ENCODE measurements at places on chromosomes 2 and 18.

GRCh38 chr2:127063701-127064590 lies 43.0 kb downstream of the BIN1 start:
- DNase-seq = no peak

DNA sequence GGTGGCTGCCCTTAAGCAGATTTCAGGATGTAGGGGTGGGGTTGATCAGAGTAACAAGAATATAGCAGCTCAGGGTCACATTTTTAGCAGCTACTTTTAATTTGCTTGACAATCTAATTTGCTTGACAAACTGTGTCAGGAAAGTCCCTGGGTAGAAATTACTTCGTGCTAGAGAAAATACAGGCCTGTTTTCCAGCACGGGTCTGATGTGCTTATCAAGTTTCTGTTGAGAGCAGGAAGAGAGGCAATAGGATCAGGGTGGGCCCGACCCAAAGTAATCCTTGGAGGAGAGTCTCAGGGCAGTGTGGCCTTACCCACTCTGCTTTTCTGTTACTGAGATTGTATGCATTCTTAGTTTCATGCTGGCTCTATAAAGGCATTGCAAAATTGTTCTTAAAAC lies 221.5 kb downstream of the TSN start:
- DNase-seq = no peak

DNA sequence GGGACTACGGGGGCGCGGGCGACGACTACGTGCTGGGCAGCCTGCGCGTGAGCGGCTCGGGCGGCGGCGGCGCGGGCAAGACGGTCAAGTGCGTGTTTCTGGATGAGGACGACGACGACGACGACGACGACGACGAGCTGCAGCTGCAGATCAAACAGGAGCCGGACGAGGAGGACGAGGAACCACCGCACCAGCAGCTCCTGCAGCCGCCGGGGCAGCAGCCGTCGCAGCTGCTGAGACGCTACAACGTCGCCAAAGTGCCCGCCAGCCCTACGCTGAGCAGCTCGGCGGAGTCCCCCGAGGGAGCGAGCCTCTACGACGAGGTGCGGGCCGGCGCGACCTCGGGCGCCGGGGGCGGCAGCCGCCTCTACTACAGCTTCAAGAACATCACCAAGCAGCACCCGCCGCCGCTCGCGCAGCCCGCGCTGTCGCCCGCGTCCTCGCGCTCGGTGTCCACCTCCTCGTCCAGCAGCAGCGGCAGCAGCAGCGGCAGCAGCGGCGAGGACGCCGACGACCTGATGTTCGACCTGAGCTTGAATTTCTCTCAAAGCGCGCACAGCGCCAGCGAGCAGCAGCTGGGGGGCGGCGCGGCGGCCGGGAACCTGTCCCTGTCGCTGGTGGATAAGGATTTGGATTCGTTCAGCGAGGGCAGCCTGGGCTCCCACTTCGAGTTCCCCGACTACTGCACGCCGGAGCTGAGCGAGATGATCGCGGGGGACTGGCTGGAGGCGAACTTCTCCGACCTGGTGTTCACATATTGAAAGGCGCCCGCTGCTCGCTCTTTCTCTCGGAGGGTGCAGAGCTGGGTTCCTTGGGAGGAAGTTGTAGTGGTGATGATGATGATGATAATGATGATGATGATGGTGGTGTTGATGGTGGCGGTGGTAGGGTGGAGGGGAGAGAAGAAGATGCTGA lies 1.4 kb downstream of the SOX11 start:
- DNase-seq = no peak

- DNase-seq = no peak
These were observed 89.6 kb downstream of the GBX2 start for GRCh38 chr2:236078297-236079255.

DNA sequence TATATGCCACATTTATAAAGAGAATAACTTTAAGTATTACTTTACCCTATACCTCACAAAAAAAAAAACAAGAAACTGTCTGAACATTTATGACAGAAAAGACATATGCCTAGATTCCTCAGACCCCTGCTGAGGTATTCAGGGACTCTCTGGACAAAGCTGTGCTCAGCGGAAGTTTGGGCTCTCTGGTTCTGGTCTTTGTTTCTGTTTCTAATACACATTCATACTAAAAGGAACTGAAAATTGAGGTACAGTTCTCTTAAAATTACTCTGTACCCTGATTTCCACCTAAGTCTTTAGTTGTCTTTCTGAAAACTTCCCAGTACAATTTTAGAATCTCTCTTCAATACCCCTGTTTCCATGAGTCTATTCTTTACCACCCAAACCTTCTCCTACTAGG lies 160.3 kb downstream of the IKZF2 start:
- DNase-seq = no peak

- no peak for DNase-seq
These were observed 28.6 kb upstream of the VIT start for GRCh38 chr2:36667931-36668330.

DNA sequence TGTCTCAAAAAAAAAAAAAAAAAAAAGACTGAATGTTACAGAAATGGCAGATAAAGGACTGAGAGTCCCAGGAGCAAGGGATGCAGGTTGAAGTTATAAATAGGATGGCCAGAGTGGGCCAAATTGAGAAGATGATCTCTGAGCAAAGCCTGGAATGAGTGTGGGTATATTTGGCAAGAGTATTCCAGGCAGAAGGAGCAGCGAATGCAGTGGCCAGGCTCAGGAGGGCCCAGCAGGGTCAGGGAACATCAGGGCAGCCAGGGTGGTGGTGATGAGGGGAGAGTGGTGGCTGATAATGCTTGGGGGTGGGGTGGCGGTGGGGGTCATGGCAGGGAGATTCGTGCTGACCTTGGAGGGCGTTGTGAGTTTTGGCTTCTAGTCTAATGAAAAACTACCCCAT lies 141.3 kb upstream of the AGAP1 start:
- DNase-seq = no peak

- DNase-seq = no peak
These were observed 182.2 kb downstream of the ZFP36L2 start for GRCh38 chr2:43044093-43044681.

- DNase-seq = no peak
These were observed 113.6 kb upstream of the SP5 start for GRCh38 chr2:170601489-170601888.

GRCh38 chr2:180012523-180012922 lies 5.4 kb upstream of the CWC22 start:
- DNase-seq = no peak

GRCh38 chr18:13220361-13220991 lies 1.9 kb downstream of the LDLRAD4 start:
- DNase-seq = no peak

- no peak for DNase-seq
These were observed 22.0 kb upstream of the POLR1B start for GRCh38 chr2:112520234-112520783.

- DNase-seq = no peak
These were observed 11.5 kb downstream of the ASAP2 start for GRCh38 chr2:9217838-9218770.

- peak; percentile 34 for DNase-seq
These were observed 22.0 kb downstream of the MARCHF4 start for GRCh38 chr2:216350214-216350791.

- DNase-seq = no peak
These were observed 12.9 kb downstream of the SAG start for GRCh38 chr2:233320470-233320869.

- no peak for DNase-seq
These were observed 11.1 kb upstream of the MYL12A start for GRCh38 chr18:3236470-3236869.

DNA sequence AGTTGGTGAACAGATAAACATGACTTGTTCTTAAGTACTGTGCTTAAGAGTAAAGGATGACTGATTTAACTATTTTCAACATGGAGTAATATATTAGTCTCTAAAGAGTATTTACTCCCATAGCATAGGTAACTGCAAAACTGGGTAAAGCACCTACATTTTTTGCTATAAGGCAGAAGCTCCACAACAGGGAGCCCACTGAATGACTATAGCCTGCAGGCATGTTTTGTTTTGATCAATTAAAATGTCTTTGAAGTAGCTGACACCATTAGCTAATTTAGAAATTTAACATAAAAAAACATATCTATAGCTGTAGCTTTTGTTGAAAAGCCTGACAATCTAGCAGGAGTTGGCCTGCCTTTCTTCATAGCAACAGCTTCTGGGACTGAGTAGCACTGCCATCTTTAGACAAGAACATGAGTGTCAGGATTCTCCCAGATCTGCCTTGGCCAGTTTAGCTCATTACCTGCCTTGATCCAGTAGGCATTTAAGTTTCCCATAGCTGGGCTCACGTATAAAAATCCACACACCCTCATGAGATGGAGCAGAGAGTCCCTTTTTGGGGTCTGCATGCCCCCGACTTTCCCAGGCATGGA lies 1935.1 kb upstream of the PIK3C3 start:
- DNase-seq = no peak

- DNase-seq = no peak
These were observed 23.2 kb upstream of the NPC1 start for GRCh38 chr18:23609390-23610023.

GRCh38 chr2:166239548-166239947 lies 111.7 kb upstream of the SCN1A start:
- DNase-seq = no peak

DNA sequence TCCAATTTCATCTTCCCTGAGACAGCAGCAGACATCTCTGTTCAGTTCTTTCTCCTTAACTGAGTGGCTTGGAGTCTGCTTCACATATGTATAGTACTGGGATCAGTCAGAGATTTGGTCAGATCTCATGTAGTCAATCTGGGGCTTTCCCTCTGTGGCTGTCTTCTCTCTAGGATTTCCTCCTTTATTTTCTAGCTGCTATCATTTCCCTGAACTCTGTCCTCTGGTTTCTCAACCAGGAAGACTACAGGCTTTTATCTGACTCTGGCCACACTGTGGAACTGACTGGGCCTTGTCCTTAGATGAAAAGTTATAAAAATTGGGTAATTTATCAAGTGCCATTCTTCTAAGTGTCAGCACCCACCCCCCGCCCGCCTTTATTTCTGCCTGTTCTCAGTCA lies 121.0 kb downstream of the RAPGEF4 start:
- no peak for DNase-seq

DNA sequence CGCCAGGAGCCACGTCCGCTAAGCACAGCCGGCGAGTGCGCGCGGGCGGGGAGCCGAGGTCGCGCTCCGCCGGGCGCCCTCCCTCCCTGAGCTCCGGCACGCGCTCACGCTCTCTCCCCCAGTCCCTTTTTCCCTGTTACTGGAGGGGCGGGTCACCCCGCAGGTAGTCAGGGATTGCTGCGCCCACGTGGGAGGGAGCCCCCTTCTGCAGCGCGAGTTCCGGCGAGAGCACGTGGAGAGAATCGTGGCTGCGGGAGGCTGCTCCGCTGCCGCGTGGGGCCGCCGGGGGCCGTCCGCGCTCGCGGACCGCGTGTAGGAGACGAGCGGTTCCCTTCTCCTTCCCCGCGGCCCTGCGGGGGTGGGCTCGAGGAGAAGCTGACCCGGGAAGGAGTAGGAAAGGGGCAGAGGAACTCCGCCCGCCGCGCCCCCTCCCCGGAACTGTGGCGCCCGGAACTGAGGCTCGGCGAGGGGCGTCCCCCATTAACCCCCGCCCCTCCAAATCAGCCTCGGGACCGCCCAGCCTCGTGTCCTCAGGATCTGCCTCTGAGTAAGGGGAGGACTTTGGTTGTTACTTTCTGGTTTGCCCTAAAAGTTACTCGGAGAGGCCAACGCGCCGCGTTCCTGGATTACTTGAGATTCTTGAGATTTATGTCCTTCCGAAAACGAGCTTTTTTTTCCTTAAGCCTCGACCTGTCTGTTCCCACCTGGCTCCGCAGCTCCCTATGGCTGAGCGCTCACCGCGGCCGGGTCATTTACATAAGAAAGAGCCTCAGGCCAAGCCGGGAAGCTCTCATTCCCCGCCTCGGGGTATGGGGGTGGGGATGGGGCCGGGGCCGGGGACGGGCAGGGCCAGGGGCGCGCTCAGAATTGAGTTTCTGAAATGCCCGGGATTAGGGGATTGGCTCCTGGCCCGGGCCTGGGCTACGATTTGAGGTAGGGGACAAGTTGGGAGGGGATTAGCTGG lies 1.1 kb downstream of the HK2 start:
- peak; percentile 79 for DNase-seq

GRCh38 chr2:85462322-85462721 lies 43.8 kb downstream of the SH2D6 start:
- no peak for DNase-seq

- no peak for DNase-seq
These were observed 91.9 kb upstream of the KLHL29 start for GRCh38 chr2:23293063-23293462.

- DNase-seq = no peak
These were observed 184.9 kb downstream of the RTP5 start for GRCh38 chr2:242054406-242054805.

DNA sequence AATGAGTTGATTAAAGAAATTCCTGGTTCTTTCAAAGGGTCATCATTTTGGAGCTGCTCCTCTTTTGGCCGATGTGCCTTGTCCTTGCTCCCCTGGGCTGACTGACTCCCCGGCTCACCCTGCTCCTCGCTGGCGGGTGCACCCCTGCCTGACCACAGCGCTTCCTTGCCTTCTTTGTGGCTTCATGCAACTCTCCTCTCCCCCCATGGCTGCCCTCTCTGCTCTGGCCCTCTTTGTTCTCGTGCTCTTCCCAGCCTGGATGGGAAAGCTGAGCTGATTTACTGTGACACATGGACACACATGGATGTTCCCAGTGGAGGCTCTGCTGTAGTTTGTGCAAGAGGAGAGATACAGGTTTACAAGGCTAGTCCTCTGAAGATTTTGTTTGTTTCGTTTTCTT lies 234.6 kb downstream of the HAUS1 start:
- DNase-seq = no peak

GRCh38 chr2:219918254-219918653 lies 290.8 kb downstream of the SLC4A3 start:
- DNase-seq = no peak

- DNase-seq = no peak
These were observed 369.6 kb upstream of the NRXN1 start for GRCh38 chr2:51401546-51401945.

- no peak for DNase-seq
These were observed 40.5 kb upstream of the POLE4 start for GRCh38 chr2:74917702-74918619.

DNA sequence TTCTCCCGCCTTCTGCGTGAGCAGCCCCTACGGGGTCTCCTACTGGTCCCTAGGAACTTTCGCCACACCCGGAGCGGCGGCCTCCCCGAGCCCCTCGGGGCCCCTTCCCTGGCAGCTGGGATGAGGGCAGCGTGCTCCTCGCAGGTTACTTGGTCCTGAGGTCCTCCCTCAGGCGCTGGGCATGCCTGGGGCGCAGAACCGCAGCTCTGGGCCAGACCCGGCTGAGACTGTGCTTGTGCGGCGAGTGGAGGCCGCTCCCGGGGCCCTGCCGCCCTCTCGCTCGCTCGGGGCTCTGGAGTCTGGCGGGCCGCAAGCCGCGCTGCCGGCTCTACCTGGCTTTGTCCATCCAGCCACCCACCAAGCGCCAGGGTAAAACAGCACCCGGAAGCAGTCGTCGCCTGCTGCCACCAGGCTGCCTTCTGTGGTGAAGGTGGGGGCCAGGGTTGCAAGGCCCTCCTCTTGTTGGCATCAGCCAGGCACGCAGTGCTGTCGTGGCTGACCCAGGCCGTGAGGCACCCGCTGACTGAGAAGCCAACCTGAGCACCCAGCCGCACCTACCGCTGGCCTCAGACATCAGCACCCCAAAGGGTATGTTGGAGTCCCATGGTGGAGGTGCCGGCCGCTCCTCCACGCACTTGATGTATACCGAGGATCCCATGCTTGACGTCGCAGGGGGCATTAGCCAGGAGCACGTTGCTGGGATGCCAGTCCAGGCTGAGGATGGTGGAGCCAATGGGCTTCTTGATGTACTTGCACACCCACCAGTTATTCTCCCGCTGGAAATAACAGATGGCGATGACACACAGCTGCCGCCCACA lies 46.1 kb upstream of the PTH2R start:
- DNase-seq = no peak

Measured in activated CD8-positive, alpha-beta memory T cell treated with anti-CD3 and anti-CD28 coated beads, Interleukin-2, amount 50 U/mL, for 4 hours (primary cell).